ENCODE measurements at places on chromosomes 12 and 14. TPM values are rescaled to one million over a fixed set of nuclear protein-coding genes. Genes with fewer than 3 reads are reported as not detected.

The ACVRL1 gene
- 0.44 TPM for total RNA-seq

The PAX9 gene
- total RNA-seq, result 4.5 TPM

The BHLHE41 gene
- total RNA-seq, result 54.1 TPM

The FOXN4 gene
- total RNA-seq, result not detected

The STRN3 gene
- 29.7 TPM for total RNA-seq

The MYBPC1 gene
- total RNA-seq, result not detected

The GLS2 gene
- total RNA-seq, result 1.9 TPM

DNA sequence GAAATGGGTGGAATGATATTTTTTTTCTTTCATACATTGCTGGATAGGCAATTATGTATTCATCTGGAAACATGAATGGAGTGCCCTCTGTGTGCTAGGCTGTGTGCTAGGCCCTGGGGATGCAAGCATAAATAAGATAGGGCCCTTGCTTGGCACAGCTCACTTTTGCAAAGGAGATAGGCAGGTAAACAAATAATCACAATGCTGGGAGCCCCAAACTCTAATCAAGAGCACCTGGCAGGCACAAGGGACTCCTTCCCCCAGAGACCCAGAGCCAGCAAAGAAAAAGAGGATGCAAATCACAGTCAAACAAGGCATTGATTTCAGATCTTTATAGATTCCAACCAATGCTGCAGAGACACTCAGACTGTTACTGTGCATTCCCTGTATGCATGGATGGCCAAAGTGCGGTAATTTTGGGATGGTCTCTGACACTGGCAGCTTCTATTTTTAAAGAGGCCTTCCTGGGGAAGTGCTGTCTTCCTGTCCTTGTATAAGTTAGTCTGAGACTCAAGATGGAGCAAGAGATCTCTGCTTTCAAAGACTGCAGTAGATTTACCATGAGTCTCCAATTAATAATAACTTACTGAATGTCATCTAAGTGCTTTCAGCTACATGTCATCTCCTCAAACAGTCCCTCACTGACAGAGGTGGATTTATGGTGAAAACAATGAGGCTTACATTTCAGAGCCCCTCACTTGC, 45.1 kb upstream of the CPM start:
- no peak for DNase-seq

DNA sequence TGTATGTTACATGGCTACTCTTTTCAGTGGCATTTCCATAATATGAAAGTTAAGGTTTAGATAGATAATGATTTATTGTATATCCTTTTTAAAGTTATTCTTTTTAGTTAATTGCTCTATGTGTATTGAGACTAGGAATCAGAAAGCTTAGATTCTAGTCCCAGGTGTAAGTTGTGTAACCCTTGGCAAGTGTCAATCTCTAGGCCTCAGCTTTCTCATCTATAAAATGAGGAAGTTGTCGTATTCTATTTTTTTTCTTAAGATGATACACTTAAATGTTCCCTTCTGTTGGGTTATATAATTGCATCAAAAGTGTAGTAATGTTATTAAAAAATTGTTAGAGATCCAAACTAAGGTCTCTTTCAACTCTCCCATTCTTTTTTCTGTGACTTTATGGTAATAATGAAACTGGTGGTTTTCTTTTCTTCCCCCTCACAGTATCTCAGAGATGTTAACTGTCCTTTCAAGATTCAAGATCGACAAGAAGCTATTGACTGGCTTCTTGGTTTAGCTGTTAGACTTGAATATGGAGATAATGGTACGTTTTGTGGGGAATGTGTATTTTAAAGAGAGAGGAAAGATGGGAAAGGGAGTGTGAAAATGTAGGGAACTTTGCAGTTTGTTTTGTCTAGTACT, 4.1 kb downstream of the RTRAF start:
- DNase-seq, result no peak

GRCh38 chr14:60922050-60922449, 58.8 kb downstream of the TRMT5 start:
- DNase-seq, result no peak

- no peak for DNase-seq
These were observed 6.2 kb downstream of the ISCU start for GRCh38 chr12:108568338-108569154.

GRCh38 chr12:42564556-42564955, 25.0 kb downstream of the PRICKLE1 start:
- DNase-seq, result no peak

- DNase-seq, result no peak
These were observed 104.8 kb downstream of the RIMBP2 start for GRCh38 chr12:130611026-130611905.

GRCh38 chr12:126210026-126210425, 1144.8 kb downstream of the AACS start:
- DNase-seq, result no peak

DNA sequence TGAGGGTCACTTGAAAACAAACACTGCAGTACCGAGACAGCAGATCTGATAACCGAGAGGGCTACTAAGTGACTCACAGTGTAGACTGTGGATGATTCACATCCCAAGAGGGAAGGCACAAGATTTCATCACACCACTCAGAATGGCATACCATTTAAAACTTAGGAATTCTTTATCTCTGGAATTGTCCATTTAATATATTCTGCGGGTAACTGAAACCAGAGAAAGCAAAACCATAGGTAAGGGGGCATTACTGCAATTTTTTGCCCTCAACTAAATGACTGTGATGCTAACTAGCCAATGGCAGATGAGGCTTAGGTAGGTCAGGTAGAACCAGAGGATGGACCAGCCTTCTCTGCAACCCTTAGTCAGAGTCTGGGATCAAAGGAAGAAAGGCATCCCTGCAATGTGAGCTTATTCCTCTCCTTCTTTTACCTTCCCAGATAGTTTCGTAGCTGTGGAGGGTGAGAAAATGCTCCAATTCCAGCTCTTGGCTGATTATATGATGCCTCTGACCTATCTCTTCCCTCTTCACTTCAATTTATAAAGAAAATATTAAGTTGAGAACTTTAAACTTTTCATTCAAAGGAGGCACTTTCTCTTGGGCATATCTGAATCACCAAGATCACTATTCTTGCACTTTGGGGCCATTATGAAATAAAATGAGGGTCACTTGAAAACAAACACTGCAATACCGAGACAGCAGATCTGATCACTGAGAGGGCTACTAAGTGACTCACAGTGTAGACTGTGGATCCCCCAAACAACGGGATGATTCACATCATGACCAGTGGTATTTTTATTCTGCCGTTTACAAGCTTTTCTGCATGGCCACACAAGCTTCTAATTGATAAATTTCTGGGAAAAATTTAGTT, 6.8 kb downstream of the ART4 start:
- peak; percentile 11 for DNase-seq

DNA sequence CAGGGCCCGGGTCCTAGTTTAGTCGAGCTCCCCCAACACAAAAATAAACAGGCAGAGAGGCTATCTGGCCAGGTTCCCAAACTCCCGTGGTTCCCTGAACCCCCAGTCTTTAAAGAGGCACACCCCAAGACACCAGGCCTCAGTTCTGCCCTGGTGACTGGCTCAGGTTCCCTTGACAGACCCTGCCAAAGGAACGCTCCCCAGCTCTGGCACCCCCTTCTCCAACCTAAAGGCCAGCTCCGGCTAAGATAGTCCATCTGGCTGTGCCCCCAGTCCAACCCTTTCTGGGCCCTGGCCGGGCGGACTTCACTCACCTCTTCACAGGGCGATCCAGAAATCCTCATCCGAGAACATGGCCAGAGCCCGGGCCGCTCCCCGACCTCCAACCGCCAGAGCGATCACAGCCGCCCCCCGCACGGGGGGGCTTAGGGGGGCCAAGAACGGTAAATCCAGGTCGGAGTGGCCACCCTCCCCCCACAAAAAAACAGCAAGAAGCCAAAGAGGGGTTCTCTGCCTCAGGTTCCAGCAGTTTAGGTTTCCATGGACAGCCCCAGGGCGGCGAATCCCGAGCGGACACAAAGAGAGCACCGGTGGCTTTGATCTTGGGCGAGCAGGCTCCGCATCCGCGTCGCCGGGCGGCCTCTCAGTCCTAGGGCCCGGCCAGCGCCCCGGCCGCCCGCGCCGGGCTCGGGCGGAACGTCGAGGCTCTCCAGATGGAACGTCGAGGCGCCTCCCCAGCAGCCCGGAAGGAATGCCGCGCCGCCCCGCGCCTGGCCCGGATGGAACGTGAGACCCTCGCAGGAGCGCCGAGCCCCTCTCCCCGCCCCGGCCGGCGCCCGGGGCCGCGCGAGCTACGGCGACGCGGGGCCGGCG, 1.1 kb downstream of the KMT2D start:
- DNase-seq, result peak; percentile 13

DNA sequence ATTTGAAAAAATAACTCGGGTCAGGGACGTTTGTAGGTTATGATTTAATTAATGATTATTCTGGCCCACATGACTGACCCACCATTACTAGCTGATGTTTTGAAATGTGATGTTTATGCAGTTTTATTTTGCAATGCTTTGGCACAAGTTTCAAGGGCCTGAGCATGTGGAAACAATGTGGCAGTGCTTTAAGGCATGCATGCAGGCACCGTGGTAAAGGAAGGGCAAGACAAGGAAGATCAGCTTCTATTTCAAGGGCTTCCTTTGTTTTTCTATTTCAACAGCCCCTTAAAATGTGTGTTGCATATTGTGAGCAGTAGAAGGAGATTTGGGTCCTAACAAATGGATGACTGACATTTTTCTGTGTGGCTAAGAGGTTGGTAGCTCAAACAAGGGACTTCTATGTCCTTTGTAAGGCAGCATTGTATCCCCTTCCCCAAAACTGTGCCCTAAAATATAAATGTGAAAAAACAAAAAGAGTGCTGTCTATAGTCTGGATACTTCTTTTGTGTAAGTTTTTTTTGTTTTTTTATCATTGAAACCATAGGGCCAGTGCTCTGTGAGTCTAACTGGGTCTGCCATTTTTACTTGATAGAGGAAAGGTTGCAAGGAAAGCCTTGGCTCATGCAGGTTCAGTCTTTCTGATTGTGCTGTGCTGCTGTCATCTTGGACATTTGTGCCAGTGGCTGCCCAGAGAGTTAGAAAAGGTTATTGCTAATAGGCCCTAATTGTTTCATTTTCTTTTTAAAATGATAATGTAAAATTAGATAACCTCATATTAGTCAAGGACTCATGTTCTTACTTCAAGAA, 103.5 kb downstream of the FGD4 start:
- DNase-seq, result peak; percentile 6
